ENCODE measurements at places on chromosomes 11 and 22. TPM values are rescaled to one million over a fixed set of nuclear protein-coding genes. Genes with fewer than 3 reads are reported as not detected.
A peak's percentile ranks its signal among the peaks of the same experiment; 100 is the strongest.

GRCh38 chr11:8561461-8561860 lies 32.6 kb downstream of the STK33 start:
- H3K27me3 ChIP-seq: peaks cover 48% of the 10 kb centered on the region
- DNase-seq: no peak
- no peak overlapping the region for H3K4me3 ChIP-seq
- no peak overlapping the region for H3K27ac ChIP-seq
- no peaks in the 10 kb centered on the region for H3K4me1 ChIP-seq

GRCh38 chr22:35758394-35758793 lies 40.7 kb downstream of the APOL5 start:
- H3K27me3 ChIP-seq: peaks cover 5% of the 10 kb centered on the region
- no peaks in the 10 kb centered on the region for H3K36me3 ChIP-seq
- H3K4me3 ChIP-seq: no peak overlapping the region
- DNase-seq: no peak
- no peak overlapping the region for H3K27ac ChIP-seq

DNA sequence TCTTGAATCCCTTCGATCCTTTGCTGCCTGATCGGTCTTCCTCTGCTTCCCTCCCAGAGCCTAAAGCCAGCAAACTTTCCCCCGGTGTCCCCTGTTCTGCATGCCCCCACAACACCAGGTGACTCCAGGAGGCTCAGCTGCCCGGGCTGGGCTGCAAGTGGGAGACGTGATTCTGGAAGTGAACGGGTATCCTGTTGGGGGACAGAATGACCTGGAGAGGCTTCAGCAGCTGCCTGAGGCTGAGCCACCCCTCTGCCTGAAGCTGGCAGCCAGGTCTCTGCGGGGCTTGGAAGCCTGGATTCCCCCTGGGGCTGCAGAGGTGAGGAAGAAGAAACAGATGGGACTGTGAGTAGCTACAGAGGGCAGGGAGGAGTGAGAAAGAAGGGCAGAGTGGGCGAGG lies 3.6 kb downstream of the NHERF4 start:
- no peak overlapping the region for H3K4me3 ChIP-seq
- no peak overlapping the region for H3K27ac ChIP-seq
- no peaks in the 10 kb centered on the region for H3K27me3 ChIP-seq

DNA sequence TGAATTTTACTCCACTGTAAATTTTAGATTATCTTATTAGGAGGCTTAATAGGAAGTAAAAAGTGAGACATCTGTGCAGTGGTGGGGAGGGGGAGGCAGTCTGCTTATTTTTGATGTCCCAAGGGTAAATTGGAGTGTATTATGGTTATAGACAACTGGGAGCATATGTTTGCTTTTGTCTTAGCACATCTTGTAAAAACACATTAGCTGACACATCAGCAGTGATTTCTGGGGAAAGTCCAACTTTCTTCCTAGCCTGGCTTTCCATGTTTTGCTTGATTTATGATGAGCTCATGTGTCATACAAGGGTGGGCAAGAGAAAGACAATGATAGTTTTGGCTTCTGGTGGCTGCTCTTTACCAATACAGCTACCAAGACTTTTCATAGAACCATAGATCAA lies 4.0 kb downstream of the ANO3 start:
- H3K27ac ChIP-seq: no peak overlapping the region
- no peak overlapping the region for H3K4me3 ChIP-seq
- H3K27me3 ChIP-seq: no peaks in the 10 kb centered on the region

GRCh38 chr22:41687901-41688364 lies 734 bp downstream of the SNU13 start:
- peak overlapping the region; percentile 91 for H3K4me3 ChIP-seq
- peak overlapping the region; percentile 98 for H3K27ac ChIP-seq
- DNase-seq: no peak
- no peaks in the 10 kb centered on the region for H3K36me3 ChIP-seq

- H3K4me1 ChIP-seq: no peaks in the 10 kb centered on the region
- no peak for DNase-seq
- no peak overlapping the region for H3K4me3 ChIP-seq
- H3K27me3 ChIP-seq: no peaks in the 10 kb centered on the region
- H3K27ac ChIP-seq: no peak overlapping the region
Measured at GRCh38 chr11:83819931-83820549, 533.9 kb upstream of the CCDC90B start.

GRCh38 chr11:115627071-115627470 lies 122.9 kb upstream of the CADM1 start:
- no peaks in the 10 kb centered on the region for H3K36me3 ChIP-seq
- peaks cover 10% of the 10 kb centered on the region for H3K27me3 ChIP-seq
- no peak overlapping the region for H3K4me3 ChIP-seq
- no peaks in the 10 kb centered on the region for H3K4me1 ChIP-seq
- no peak overlapping the region for H3K27ac ChIP-seq

The OR8A1 gene
- total RNA-seq: not detected

All from natural killer cell treated with Interleukin-12 subunit alpha and Interleukin-12 subunit beta and Interleukin-15 and Interleukin-18, amount 100 ng/mL, for 72 hours (primary cell).